ENCODE measurements at places on chromosomes 1 and 21.

- no peak for DNase-seq
Observed at GRCh38 chr1:174874331-174875053, 125.3 kb upstream of the CACYBP start.

GRCh38 chr1:151620286-151620685 lies 8.4 kb downstream of the SNX27 start:
- no peak for DNase-seq

GRCh38 chr1:209661071-209661470 lies 8.8 kb upstream of the LAMB3 start:
- DNase-seq: no peak

- DNase-seq: no peak
Observed at GRCh38 chr1:112850034-112850757, 105.8 kb downstream of the SLC16A1 start.

- DNase-seq: no peak
Observed at GRCh38 chr21:33063375-33063883, 6.5 kb upstream of the OLIG1 start.

GRCh38 chr1:76086597-76086996 lies 12.1 kb downstream of the ST6GALNAC3 start:
- no peak for DNase-seq

Measured in hippocampal formation (tissue), 2 donors.